ENCODE measurements at places on chromosomes 3 and 15.
A peak's percentile ranks its signal among the peaks of the same experiment; 100 is the strongest.

DNA sequence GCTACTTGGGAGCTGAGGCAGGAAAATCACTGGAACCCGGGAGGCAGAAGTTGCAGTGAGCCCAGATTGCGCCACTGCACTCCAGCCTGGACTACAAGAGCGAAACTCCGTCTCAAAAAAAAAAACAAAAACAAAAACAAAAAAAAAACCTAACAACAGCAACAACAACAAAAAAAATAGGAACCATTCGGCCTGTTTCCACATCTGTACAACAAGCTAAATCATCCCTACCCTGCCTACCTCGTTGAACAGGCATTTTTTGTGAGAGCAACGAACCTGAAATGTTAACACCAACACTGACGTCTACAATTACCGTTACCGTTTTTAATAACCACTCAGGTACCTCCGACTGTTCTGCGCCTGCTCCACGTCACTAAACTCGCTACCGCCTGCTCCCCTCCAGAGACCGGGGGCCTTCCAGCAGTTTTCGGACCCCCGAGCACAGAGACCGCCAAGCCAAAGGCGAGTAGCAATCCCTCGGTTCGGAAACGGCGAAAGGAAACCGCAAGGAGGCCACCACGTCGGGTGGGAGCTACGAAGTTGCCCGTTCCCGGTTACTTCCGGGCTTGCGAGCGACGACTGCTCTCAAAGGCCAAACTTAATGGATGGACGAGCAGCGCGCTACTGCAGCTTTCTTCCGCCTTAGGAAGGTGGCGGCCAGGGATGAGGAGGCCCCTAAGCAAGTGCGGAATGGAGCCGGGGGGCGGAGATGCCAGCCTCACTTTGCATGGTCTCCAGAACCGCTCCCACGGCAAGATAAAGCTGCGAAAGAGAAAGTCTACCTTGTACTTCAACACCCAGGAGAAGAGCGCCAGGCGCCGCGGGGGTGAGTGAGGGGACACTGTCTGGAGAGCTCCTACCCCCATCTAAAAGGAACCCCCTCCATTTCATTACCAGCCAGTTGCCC lies at the start of the genes PIGB and PIGBOS1:
TSS of gene PIGB (plus strand) at position 635 of the 907 bp plus-strand sequence. CDS start at position 664, 29 bp downstream.
TSS of gene PIGBOS1 (minus strand) at position 536 of the 907 bp plus-strand sequence. CDS start 1,331 bp downstream, outside the sequence.
- peak; percentile 68 for DNase-seq

GRCh38 chr15:95988574-95988887 lies 342.0 kb upstream of the NR2F2 start:
- DNase-seq, result no peak

- no peak for DNase-seq
Observed at GRCh38 chr15:89498574-89498906, 2.2 kb upstream of the RHCG start.

GRCh38 chr15:78982736-78983135 lies 37.9 kb upstream of the CTSH start:
- no peak for DNase-seq

DNA sequence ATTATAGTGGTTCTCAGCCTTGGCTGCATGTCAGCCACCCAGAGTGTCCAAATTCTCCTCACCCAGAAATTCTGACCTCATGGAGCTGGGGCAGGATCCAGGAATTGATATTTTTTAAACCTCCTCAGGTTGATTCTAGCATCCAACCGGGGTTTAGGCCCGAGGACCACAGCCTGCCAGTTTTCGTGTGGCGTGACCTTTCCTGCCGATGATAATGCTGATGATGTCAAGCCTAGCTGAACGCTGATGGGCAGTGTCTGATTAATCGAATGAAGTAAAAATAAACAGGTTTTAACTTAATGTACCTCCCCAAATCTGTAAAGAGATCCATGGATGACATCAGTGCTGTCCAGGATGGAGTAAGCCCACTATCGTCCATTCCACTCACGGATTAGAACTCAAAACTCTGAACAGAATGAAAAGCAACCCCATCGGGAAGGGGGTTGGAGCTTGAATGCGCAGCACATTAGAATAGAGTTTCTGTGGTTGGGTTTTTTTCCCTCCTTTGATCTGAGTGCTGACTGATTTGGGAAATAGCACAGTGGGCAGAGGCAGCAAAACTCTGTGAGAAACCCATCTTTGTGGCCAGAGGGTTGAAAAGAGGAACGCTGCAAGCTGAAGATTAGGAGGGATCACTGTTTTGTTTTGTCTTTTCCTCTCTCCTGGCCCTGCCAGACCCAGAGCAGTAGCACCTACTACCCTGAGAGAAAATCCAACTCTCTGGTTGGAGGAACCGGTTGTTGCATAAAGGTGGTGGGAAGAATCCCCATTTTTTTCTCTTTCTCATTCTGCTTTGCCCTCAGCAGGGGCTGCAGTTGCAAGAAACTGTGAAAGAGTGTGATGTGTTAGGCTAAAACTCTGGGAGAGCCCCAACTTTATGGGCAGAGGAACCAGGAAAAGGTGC lies 153.9 kb downstream of the APBA2 start:
- DNase-seq, result no peak

DNA sequence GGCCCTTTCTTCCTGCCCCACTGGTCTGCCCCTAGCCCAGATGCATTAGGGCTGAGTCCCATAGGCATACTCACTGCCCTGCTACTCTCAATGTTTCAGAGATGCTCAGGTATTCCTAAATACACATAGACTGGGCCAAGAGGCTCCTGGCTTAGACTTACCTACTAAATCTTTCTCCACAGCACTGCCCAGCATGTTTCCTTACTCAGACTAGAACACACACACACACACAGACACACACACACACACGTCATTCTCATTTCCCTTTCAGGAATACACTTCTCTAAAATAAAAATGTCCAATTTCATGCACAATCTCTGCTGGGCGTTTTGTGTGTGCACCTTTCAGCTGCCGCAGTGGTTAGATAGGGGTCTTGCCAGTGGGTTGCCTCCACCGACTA lies 175.7 kb downstream of the FAM43A start:
- DNase-seq, result no peak

DNA sequence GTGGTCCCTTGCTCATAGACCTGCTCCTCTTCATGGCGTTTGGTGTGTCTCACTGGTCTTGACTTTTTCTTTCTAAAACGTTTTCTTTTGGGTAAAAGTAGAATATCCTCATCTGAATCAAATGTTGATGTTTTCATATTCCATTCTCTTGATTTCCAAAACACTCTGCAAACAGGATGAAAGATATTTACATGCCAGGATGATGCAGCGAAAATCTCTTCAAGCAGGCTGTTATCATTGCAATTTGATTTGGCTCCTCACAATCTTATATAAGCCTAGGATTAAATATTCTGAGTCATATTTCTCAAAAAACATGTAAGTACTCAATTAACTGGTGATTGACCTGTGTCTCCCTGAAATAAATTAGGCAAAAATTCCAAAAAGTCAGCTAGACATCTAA lies 10.1 kb downstream of the PP2D1 start:
- DNase-seq, result no peak

- no peak for DNase-seq
Observed at GRCh38 chr3:62562596-62562995, 189.2 kb upstream of the FEZF2 start.

DNA sequence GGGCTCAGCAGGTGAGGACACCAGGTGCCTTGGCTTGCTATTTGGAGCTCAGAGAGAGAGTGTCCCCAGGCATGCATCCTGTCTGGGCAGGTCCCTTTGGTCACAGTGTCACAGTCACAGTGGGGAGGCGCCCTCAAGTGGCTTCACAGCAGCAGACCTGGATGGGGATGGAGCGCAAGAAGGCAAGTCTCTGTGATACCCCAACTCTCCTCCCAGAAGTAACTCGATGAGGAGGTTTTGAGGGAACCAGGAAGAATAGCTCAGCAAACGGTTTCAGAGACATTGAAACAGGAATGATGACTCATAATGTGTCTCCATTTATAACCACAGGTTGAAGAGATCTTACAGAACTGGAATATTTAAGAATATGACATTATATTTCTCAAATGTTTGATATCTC lies 66.5 kb upstream of the SH3GL3 start:
- DNase-seq, result peak; percentile 25

DNA sequence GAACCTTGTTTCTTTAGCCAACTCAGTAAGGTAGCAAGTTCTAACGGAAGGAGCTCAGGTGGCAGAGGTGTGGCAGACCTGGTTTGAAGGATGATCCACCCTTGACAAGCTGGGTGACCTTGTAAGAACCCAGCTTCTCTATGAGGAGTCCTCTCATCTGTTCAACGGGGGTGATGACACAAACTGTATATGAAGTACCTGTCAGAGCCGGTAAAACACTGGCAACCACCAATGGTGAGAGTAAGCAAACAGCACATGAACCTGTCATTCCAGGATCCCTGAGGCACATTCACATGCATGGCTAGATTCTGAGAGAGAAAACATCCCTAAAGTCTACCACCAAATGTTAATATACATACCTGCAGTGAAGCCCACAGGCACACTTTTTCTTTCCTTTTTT lies 2.4 kb downstream of the SCAP start:
- DNase-seq, result no peak

- DNase-seq, result no peak
Observed at GRCh38 chr3:79661896-79662295, 105.9 kb downstream of the ROBO1 start.

DNA sequence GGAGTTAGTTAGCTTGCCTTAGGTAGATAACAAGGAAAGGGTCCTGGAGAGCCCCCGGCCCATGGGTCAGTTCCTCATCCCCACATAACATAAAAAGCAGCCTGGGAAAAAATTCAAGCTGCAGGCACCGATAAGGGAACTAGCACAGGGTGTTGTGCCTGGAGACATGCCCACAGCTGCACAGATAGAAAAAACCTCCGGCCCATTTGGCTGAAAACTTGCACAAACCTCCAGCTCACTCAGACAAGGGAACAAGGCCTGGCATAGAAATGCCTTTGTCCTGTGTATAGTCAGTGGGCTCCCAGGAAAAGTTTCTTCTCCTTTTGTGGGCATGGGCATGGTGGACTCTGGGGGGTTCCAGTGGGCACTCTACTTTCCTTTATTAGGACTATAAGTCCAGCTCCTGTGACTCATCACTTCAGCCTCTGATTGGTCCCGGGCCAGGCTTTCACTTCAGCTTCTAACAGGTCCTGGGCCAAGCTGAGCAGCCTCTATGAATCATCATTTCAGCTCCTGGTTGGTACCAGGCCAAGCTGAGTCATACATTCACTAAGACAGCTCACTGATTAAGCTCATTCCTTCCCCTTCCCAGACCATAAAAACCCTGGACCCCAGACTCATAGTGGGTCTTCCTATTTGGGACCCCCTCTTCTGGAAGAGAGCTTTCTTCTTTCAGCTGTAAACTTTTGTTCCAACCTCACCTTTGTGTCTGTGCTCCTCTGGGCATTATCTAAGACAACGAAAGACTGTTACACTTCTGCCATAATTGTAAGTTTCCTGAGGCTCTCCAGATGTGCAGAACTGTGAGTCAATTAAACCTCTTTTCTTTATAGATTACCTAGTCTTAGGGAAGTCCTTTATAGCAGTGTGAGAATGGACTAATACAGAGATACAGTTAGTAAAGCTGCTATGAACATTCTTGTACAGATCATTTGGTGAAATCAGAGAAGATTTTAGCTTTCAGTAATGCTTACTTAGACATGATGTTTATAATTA lies 348.0 kb upstream of the DPPA4 start:
- no peak for DNase-seq

GRCh38 chr3:58789385-58789784 lies 122.8 kb upstream of the FAM3D start:
- no peak for DNase-seq

DNA sequence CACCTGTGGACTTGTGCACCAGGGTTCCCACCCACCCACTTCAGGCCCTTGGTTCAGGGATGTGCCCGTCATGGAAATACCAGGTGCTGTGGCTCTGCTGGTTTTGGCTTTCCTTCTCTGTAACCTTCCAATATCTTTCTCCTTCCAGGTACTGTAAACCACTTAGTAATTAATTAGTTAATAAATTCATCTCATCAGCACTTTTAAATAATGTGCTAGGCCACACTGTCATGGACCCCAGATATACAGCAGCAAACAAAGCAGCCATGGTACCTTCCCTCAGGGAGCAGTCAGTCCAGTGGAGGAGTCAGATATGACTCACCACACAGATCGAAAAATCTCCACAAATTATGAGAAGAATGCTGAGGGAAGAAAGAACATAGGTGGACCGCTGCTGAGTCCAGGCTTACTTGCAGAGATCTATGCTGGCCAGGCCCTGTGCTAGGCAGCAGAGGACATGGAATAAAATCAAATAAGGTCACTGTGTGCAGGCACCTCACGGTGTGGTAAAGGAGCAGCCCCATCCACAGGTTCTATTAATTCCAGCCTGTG lies 6.8 kb upstream of the GATA2 start:
- no peak for DNase-seq

DNA sequence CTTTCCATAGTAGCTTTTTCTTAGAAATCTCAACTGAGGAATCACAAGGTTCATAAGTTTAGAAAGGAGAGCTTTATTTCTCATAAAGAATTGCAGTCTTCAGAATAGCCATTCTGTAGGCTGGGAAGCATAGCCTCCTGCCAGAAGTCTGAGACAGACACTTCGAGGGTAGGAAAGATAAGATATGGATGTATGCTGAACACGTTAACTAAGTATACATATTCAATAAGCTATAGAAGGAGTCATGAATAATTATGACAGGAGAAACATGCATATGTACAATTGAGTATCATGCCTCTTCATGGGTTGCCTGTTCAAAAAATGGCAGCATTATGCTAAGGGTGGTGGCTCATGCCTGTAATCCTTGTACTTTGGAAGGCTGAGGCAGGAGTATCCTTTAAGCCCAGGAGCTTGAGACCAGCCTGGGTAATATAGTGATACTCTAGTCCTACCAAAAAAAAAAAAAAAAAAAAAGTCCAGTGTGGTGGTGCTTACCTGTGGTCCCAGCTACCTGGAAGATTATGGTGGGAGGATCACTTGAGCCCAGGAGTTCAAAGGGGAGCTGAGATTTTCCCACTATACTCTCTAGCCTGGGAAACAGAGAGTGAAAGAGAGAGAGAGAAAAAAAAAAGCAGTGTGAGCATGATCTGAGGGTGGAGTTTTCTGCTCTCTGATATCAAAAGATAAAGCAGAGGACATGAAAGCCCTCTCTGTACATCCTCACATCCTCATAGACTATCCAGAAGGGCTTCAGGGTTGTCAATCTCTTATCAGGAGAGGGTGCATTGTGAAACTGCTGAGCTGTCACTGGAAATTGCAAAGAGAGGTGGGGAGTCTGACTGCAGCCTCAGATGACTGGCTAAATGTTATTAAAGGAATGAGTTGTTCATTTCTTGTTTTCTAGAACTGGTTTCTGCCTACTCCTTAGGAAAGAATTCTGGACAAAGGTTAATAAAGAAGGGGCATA lies 23.6 kb upstream of the CADPS start:
- DNase-seq, result no peak

GRCh38 chr3:26752466-26752865 lies 129.9 kb downstream of the LRRC3B start:
- no peak for DNase-seq

- DNase-seq, result no peak
Observed at GRCh38 chr3:28590860-28591259, 242.2 kb upstream of the AZI2 start.

All from stimulated activated CD8-positive, alpha-beta memory T cell treated with anti-CD3 and anti-CD28 coated beads, Interleukin-7, amount 100 ng/mL, for 48 hours (primary cell).